Stimulated activated CD4-positive, alpha-beta T cell treated with anti-CD3 and anti-CD28 coated beads, TNF-alpha, amount 100 ng/mL, for 24 hours (primary cell): ENCODE measurements at places on chromosomes 3 and 15.

GRCh38 chr3:105260385-105260784 lies 106.3 kb upstream of the ALCAM start:
- no peak for DNase-seq

DNA sequence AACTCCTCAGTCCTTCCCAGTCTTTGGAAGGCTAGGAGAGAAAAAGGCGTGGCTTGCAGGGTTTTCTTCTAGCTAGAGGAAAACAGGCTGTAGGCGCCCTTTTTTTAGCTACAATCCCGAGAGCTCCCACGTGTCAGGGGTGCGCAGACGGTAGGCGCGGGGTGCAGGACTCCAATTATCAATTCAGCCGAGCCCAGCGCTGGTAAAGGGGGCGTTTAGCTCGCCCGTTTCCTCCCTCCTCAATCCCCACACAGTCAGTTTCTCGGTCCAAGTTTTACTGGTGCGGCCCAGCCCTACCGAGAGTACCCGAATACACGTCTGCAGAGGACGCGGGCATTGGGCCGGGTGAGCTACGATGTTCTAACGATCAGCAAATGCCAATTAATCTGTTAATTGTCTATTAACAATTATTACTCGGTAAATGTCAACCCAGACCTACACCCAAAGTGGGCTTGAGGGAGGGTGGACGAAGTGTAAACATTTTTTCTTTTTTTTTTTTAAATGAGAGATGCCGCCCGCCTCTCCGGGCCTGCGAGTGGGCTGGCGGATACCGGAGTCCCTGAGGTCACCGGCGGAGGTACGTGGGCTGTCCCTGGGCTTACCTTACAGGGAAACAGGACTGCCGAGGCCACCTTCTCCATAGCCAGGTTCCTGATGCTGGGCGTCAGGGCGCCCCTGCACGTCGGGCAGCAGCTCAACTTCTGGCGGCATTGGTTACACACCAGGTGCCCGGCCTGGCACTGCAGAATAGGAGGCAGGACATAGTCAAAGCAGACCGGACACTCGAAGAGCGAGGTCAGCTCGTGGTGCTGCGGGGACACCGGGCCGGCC lies 923 bp downstream of the SIAH2 start:
- DNase-seq, result no peak

DNA sequence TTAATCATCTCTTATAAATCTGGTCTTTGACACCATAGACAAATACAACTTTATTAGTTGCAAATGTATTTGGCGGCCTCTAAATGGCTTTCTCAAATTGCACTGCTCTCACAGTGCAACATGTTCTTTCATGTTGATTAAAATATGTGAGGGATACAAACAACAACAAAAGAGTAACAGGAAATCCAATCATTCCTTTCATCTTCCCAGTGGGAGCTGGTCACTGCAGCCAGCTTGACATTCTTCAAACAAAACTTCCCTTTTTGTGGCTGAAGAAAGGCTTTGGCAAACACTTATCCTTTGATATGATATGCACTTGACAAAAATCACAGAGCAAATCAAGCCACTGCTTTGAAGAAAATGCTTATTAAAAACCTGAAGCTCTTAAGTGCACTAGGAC lies 973.6 kb downstream of the EPHA3 start:
- DNase-seq, result no peak

- no peak for DNase-seq
Measured at GRCh38 chr15:88538972-88539371, 7.5 kb downstream of the DET1 start.

- no peak for DNase-seq
Measured at GRCh38 chr15:68498076-68498475, 66.1 kb upstream of the ITGA11 start.

- DNase-seq, result no peak
Measured at GRCh38 chr3:126151562-126152302, 28.7 kb downstream of the ALDH1L1 start.

- no peak for DNase-seq
Measured at GRCh38 chr15:40831861-40832260, 3.4 kb upstream of the PPP1R14D start.

GRCh38 chr3:40615110-40615915 lies 90.6 kb downstream of the ZNF621 start:
- no peak for DNase-seq

GRCh38 chr3:12854565-12854964 lies 13.2 kb upstream of the RPL32 start:
- DNase-seq, result no peak

GRCh38 chr15:49387471-49387870 lies 35.6 kb upstream of the FGF7 start:
- DNase-seq, result no peak

GRCh38 chr15:83613714-83614113 lies 40.2 kb upstream of the ADAMTSL3 start:
- no peak for DNase-seq

DNA sequence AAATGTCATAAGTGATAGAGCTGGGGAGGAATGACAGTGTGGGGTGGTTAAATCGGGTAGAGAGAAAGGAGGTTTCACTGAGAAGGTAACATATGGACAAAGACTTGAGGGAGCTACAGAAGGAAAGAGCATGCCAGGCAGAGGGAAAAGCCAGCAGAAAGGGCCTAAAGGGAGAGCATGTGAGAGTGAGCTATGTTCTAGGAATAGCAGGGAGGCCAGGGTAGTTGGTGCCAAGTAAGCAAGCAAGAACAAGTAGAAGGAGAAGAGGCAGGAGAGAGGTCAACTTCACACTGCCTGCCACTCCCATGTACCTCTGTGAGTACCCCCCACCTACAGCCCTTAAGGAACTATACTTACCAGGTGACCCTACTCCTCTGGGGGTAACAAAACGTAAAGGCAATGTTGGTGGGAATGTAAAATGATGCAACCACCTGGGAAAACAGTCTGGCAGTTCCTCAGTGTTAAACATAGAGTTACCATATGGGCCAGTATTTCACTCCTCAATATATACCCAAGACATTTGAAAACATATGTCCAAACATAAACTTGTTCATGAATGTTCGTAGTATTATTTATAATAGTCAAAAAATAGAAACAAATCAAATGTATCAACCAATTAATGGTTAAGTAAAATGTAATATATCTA lies 67.6 kb downstream of the SFMBT1 start:
- DNase-seq, result no peak

- DNase-seq, result no peak
Measured at GRCh38 chr3:120286465-120286864, 1.4 kb upstream of the GPR156 start.

- no peak for DNase-seq
Measured at GRCh38 chr3:61299343-61300005, 48.2 kb upstream of the FHIT start.

- no peak for DNase-seq
Measured at GRCh38 chr15:92288755-92289154, 104.9 kb upstream of the ST8SIA2 start.

GRCh38 chr15:30044377-30044776 lies 38.4 kb upstream of the GOLGA8J start:
- DNase-seq, result no peak
